ENCODE measurements at places on chromosomes 16 and 17.

- DNase-seq = no peak
These were observed 64.2 kb upstream of the DOC2B start for GRCh38 chr17:245611-246010.

- DNase-seq = no peak
These were observed 185.5 kb downstream of the LGALS9B start for GRCh38 chr17:20281860-20282259.

- DNase-seq = no peak
These were observed 71.2 kb upstream of the MRTFB start for GRCh38 chr16:13999895-14000425.

- DNase-seq = no peak
These were observed 79.8 kb downstream of the ARHGAP23 start for GRCh38 chr17:38507921-38508569.

- DNase-seq = no peak
These were observed 4.8 kb downstream of the PRSS53 start for GRCh38 chr16:31083981-31084380.

DNA sequence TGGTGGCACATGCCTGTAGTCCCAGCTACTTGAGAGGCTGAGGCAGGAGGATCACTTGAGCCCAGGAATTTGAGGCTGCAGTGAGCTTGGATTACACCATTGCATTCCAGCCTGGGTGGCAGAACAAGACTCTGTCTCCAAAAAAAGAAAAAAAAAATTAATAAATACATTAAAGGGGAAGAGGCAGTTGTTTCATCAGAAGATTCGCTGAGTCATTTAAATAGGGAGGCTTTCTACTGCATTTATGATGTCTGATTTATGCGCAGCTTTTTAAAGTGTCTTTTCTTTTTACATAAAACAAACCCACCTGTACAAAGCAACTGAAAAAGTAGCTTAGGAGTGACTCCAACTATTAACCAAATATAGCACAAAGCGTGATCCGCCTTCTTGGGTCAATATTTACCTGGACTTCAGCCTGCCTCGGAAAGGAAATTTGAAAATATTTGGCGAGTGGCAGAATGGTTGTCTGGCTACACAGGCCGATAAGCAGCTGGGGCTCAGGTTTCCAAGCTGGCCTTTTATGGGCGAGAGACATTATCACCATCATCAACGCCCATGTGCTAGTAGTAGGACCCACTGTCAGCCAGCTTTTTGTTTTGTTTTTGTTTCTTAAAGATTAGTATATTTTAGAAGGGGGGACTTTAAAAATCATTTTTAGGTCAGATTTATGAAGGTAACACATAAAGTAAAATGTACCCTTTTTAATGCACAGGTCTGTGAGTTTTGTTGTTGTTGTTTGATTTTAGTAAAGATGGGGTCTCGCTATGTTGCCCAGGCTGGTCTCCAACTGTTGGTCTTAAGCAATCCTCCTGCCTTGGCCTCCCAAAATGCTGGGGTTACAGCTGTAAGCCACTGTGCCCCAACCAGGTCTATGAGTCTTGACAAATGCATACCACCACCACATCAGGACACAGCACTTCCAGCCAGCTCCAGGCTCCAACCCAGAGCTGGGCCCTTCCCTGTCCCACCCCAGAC lies 42.5 kb upstream of the RASD1 start:
- no peak for DNase-seq

GRCh38 chr16:70746708-70747424 lies 54.1 kb downstream of the VAC14 start:
- no peak for DNase-seq

GRCh38 chr16:89033304-89033703 lies 56.3 kb upstream of the CBFA2T3 start:
- DNase-seq = no peak

DNA sequence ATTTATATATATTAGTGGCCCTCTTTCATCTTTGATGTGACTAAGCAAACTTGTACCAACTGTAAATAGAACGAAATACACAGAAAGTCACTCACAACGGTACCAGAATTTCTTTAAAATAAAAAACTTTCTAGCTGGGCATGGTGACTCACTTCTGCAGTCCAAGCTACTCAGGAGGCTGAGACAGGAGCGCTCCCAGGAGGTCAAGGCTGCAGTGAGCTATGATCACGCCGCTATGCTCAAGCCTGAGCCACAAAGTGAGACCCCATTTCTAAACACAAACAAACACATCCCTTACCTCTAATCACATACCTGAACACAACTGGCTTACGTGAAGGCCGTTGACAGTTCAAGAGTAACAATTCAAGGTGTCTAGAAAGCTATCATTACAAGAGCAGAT lies 29.7 kb downstream of the STAT5B start:
- no peak for DNase-seq

- DNase-seq = no peak
These were observed 100.2 kb downstream of the CYLD start for GRCh38 chr16:50842013-50842505.

- no peak for DNase-seq
These were observed 1290.6 kb upstream of the CDH8 start for GRCh38 chr16:63326736-63327339.

GRCh38 chr17:74561586-74561985 lies 5.7 kb downstream of the CD300H start:
- no peak for DNase-seq

Measured in neural progenitor cell (in vitro differentiated cells).